ENCODE measurements at places on chromosomes 4 and X.

GRCh38 chr4:53484911-53485657 lies 106.2 kb downstream of the LNX1 start:
- DNase-seq: no peak

GRCh38 chrX:110442635-110443034 lies 84.0 kb downstream of the RTL9 start:
- no peak for DNase-seq

DNA sequence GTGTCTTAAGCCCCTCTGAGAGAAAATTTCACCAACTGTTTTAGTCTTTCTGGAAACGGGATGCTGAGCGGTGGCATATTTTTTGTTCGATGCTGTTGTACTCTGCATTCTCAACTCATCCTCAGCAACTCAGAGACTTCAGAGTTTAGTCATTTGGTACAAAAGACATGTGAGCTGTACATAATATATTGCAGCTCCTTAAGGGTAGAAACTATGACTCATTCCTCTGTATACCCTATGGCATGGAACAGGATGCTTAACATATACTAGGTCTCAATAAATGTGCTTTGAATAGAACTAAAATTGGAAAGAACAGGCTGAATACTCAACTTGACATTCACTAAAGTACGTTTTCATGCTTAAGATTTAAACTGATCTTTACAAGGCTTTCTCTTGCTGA lies 130.5 kb upstream of the SLITRK2 start:
- no peak for DNase-seq

DNA sequence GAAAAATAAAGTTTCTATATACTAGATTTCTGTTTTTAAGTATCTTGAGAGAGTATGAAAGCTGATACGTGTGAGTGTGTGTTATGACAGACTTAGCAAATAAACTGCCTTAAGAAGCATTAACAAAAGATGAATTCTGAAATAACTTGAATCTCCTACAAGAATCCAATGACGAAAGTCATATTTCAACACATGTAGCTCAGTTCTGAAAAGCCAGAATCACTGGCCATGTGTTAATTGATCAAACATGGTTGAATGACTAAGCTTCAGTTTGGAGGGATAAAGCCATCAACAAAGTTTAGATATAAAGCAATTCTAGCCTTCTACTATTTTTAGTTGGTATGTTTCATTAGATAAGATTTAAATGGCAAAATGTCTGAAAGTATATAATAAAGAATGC lies 88.5 kb upstream of the ETNPPL start:
- DNase-seq: no peak

DNA sequence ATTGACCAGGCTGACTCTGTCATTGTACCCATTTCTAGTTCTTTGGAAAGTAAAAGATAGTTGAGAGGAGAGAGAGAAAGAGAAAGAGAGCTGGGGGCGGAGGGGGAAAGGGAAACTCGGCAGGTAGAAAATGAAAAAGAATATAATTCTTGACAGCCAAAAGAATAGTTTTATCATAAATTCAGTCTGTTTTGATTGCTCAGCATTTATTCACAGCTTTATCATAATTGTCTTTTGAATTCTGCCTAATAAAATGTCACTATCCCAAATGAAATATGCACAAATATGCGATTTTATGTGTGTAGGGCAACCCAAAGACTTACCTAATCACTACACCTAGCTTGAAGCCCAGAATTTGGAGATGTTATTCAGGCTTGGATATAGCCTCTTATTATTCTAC lies 1024.0 kb upstream of the PABPC4L start:
- DNase-seq: no peak

GRCh38 chr4:127732623-127733328 lies 2.6 kb downstream of the SLC25A31 start:
- DNase-seq: no peak

DNA sequence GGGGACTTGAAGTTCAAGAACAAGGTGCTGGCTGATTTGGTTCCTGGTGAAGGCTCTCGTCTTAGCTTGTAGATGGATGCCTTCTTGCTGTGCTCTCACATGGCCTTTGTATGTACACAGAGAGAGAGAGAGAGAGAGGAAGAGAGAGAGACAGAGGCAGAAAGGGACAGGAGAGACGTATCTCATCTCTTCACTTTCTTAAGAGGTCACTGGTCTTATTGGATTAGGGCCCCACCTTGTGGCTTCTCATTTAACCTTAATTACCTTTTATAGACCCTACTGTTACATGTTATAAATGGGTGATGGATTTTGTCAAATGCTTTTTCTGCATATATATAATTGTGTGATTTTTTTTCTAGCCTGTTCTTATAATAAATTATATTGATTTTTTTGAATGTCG lies 1444.2 kb downstream of the ADGRL3 start:
- no peak for DNase-seq

GRCh38 chr4:169925678-169926077 lies 100.5 kb downstream of the MFAP3L start:
- DNase-seq: no peak

DNA sequence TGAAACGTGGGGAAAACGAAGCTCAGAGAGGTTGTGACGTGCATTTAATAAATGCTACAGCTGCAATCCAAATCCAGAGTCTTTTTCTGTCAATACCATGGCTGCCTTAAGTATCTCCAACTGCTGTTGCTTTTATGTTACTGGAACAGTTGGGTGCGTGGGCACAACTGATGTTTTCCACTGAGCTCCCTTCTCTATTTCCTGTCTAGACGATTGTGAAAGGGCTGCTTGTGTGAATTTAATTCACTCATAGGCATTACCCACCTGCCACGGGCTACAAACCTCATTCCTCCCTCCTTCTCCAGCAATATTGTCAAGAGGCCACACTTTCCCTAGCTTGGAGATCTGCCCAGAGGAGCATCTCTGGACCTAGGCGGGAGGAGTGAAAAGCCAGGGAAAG lies 526.0 kb downstream of the MID1IP1 start:
- DNase-seq: no peak

DNA sequence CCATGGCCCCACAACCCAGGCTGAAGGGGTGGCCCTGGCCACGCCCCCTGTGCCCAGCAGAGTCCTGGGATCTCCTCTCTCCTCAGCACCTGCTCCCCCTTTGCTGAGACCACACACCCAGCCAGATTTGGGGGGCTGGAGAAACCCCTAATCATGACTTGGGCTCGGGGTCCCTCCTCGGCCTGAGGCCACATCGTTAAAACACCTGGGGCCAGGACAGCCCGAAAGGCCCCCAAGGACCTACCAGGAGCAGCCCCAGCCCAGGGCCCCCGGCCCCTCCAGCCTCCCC lies 116.7 kb downstream of the FAM53A start:
- no peak for DNase-seq

- DNase-seq: no peak
These were observed 276.8 kb downstream of the FBXW7 start for GRCh38 chr4:152258804-152259708.

GRCh38 chr4:6989331-6989923 lies 53.7 kb upstream of the TADA2B start:
- peak; percentile 63 for DNase-seq

GRCh38 chr4:175561696-175562095 lies 250.4 kb downstream of the GPM6A start:
- DNase-seq: no peak

- DNase-seq: no peak
These were observed 15.3 kb downstream of the PPARGC1A start for GRCh38 chr4:23874536-23874901.

GRCh38 chrX:79524642-79525041 lies 157.5 kb upstream of the ITM2A start:
- DNase-seq: no peak

DNA sequence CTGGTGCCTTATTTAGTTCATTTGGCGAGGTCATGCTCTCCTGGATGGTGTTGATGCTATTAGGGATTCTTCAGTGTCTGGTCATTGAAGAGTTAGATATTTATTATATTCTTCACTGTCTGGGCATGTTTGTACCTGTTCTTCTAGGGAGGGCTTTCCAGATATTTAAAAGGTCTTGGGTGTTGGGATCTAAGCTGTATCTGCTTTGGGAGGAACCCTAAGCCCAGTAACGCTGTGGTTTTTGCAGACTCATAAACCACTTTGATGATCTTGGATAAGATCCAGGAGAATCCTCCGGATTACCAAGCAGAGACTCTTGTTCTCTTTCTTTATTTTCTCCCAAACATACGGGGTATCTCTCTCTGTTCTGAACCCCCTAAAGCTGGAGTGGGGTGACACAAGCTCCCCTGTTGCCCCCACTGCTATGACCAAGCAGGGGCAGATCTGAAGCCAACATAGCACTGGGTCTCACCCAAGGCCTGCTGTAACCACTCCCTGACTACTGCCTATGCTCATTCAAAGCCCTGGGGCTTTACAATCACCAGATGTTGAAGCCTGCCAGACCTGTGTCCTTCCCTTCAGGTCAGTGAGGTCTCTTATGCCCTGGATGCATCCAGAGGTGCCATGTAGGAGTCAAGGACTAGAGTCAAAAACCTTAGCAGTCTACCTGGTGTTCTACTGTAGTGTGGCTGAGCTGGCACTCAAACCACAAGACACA lies 187.6 kb downstream of the GUCY2F start:
- no peak for DNase-seq

GRCh38 chrX:40581336-40581920 lies 658 bp downstream of the ATP6AP2 start:
- no peak for DNase-seq

DNA sequence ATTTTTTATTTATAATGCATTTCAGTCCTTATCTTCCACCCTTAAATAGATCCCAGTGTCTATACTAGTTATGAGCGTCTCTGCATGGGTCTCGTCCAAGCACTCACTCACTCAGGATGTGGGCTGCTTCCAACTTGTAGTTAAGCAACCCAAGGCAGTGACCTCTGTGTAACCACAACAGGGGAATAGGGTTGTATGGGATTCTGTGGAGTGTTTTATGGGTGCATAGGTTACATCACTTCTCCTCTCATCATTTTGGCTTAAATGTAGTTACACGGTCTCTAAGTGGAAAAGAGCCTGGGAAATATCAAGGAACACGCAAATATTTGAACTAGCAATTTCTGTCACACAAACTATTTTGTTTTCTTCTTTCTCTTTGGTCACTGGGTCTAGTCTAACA lies 931.0 kb downstream of the STIM2 start:
- DNase-seq: no peak

DNA sequence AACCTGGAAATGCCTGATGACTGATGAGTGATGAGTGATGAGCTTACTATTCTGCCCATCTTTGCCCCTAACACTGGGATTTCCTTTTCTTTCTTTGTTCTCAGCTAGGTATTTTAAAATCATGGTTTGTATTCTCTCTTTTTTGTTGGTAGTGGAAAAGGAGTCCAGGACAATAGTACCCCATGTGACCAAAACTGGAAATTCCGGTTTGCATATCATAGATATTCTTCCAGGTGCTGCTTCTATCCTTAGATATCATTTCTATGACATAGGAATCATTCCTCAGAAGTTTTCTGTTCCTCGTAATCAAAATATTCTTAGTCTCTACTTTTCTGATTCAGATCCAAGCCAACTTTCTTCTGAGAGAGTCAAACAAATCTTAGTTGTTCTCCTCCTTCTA lies 320.5 kb upstream of the TET2 start:
- DNase-seq: no peak

GRCh38 chrX:1453951-1454785 lies 1.5 kb upstream of the ASMTL start:
- DNase-seq: peak; percentile 46

DNA sequence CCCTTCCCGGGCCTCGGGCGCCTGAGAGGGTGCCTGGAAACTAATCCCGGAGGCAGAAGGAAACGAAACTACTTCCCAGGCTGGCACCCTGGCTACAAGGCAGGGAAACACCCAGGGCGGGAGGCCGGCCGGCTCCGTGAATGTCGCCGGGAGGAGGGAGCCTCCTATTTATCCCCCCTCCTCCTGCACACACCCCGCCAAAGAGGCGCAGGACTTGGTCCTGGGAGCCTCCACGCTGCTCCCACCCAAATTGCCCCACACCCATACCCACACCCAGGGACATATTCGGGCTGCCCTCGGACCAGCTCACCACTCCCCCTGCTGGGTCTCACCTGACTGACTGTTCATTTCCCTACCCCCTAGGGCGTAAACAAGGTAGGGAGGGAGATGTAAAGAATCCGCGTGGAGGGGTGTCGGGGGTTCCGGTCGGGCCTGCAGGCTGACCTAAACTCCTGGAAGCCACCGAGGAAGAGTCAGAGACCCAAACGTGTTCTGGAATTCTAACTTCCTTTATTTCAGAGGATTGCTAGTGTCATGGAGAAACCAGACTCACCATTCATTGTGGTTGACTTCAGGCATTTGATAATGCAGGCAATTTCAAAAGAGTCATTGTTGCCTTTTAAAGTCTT lies at the start of gene BTC:
TSS of gene BTC (minus strand) at position 142 of the 629 bp plus-strand sequence. CDS start 198 bp downstream, outside the sequence.
- peak; percentile 65 for DNase-seq

DNA sequence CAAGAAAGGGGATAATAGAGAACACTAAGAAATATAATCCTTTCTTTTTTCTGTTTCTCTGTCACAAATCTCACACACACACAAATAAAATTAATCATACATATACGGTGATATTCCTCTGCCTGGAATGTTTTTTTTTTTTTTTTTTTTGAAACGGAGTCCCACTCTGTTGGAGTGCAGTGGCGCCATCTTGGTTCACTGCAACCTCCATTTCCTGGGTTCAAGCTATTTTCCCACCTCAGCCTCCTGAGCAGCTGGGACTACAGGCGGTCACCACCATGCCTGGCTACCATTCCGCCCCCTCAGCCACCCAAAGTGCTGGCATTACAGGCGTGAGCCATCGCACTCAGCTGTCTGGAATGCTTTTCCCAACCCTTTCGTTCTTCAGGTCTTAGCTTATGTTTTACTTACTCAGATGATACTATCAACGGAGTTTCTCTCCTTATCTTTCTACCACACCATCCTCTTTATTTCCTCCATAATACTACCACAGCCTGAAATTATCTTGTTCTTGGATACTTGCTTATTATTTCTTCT lies 69.3 kb downstream of the ANKRD17 start:
- no peak for DNase-seq

DNA sequence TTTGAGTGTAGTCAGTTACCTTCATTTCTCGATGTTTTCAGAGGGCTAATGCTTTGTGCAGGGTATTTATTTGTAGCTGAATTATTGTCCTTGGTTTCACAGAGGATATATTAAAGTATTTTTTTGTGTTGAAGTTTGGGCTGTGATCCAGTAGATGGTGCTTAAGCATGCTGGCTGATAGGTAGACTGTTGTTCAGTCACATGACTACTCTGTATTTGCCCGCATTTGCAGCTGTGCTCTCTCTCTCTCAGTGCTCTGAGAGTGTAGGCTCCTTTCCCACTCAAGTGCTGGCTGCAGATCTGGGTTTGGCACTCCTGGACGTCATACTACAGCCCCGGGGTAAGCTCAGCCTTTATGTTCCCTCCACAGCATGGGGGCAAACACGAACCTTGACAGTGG lies 21.7 kb downstream of the RAB40AL start:
- DNase-seq: no peak

- DNase-seq: no peak
These were observed 19.9 kb upstream of the AR start for GRCh38 chrX:67523932-67524331.

DNA sequence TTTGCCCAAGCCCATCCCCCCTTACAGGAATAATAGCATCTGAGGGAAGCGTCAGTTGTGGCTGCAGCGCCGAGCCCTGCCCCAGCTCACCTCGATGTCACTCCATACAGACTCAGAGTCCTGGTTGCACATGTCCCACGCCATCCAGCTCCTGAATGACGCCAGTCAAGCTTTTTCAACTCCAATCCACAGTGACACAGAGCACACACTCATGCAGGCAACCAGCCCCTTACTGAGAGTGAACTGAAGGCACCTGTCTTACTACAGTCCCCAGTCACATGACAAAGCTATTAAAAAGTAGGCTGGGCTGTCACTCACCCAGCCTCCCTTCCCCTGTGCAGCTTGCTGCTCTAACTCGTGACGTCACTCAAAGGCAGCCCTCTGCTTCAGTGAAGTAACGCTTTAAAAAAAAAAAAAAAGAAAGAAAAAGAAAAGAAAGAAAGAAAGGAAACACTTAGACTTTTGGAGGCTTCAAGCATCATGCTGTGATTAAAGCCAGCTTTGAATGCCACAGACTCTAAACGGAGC lies at the start of gene PPARGC1A:
TSS of gene PPARGC1A (minus strand) at position 234 of the 528 bp plus-strand sequence. CDS start at position 144, 90 bp downstream.
- peak; percentile 68 for DNase-seq
